ENCODE measurements at places on chromosomes 2 and 18.

DNA sequence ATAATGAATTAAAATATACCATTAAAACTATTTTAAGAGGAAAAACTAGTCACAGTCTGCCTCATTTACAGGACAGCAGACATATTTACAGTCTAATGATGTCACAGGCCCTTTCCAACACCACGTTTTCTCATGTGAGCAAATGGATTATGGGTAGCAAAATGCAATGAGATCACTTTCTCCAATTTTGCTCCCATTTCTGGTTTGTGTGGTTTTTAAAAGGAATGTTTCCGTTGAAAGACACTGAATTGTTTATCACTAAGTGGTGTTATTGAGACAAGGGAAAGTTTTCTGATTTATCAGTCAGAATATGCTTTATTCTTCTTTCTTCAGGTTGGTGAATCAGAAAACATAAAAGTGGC lies 11.4 kb upstream of the NR4A2 start:
- no peak for DNase-seq

GRCh38 chr2:66682476-66682875 lies 247.6 kb downstream of the MEIS1 start:
- DNase-seq = no peak

DNA sequence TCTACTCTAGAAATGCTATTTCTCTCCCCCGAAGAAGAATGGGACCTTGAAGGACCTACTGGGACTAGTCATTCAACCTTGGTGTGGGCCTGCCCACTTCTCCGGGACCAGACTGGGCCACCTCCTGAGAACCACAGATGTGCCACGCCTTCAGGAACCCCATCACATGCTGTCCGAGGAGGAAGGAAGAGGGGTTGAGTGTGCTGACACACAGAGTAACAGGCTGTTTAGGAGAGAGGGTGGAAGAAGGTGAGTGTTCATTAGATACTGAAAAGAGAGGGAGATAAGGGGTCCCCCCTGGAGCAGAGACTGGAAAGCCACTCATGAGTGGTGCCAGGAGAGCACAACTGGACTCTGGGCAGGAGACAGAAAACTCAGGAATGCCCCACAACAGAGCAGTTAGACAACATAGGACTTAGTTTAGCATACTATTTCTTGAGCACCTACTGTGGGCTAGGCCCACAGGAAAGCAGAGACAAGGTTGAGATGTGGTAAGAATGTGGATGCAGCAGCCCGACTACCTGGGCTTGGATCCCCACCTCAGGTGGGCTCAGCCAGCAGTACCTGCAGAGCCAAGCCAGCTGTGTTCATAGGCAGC lies 286.4 kb upstream of the NCKAP5 start:
- DNase-seq = no peak

DNA sequence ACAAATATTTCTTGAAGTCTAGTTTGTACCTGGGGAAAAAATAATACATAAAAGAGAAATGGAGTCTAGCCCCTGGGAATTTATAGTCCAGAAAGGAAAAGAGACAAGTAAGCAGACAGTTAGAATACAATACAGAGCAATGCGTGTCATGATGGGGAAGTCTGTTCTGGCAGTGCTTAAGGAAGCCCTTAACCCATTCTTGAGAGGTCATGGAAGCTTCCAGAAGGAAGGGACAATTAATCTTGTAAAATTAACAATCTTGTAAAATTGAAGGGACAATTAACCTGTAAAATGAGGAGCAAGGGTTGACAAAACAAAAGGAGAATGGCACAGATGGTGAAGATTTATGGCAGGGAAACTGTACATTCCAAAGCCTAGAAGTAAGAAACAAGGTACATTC lies 66.7 kb downstream of the METTL4 start:
- DNase-seq = no peak

- DNase-seq = no peak
Observed at GRCh38 chr2:165164201-165164600, 39.6 kb downstream of the SCN3A start.

GRCh38 chr2:145344076-145344724 lies 824.3 kb upstream of the ZEB2 start:
- DNase-seq = no peak

DNA sequence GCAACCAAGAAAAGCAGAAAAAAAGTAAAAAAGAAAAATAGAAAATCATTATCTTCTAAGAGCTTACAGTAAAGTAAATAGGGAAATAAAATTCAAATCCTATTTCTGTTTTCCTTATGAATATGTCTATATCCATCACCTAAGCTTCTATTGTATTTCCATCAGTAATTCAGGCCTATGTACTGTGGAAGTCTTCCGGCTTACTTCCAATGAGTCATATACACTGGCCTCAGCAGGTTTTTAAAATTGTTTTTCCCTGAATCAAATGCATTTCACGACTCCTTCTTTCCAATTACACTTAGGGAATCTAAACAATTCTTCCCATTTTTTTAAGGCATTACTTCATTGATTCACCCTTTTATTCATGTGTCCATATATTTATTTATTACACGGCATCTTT lies 164.7 kb downstream of the CCDC102B start:
- no peak for DNase-seq

- no peak for DNase-seq
Observed at GRCh38 chr2:7819316-7819715, 862.5 kb upstream of the ID2 start.

DNA sequence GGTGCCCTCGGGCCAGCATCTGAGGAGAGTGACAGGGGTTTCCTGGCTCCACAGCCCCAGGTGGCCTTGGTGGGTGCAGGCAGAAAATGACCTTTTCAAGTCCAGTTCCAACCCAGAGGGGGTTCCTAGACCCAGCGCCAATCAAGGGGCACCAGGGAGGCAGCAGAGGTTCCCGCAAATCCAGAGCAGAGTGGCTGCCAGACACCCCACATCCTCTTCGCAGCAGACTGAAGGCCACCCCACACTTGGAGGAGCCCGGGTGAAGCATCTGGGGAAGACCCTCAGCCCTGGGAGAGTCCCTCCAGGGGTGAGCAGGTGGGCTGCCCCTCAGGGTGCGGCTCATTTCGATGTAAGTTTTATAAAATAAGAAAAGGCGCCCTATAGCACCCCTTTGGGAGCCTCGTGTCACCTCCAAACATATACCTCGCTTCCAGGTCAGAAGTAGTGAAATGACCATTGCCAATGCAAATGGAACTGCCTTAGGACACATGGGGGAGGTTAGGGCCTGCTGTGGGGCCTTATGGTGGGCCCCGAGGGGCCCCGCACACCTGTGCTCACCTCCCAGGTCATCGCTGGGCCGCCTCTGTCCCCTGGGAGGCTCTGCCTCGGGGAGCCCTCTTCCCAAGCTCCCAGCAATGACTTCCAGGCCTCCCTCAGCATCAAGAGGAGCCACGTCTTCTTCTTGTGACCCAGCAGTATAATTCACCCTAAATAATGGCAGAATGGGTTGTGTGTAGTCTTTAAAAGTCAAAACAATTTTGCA lies 11.0 kb downstream of the RTP5 start:
- DNase-seq = no peak

- no peak for DNase-seq
Observed at GRCh38 chr2:83224591-83225200, 1234.4 kb downstream of the SUCLG1 start.

DNA sequence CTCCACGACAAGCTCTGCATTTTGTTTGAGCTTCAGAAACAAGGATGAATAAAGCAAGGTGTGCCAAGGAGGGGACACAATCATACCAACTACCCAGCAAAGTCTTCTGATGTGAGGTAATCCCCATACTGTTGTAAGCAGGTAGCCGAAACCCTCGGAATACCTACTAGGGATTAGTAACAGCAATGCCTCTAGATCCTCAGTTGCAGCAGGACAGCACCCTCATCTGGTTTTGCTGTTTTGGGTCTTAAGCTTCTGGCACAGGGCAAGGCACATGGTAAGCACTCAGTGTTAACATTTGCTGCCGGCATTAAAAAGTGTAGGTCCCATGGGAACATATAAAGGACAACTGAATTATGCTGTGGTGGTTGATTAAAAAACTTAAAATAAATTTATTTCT lies 16.0 kb upstream of the LINC00305 start:
- DNase-seq = no peak

GRCh38 chr18:50468807-50469206 lies 91.1 kb upstream of the MAPK4 start:
- no peak for DNase-seq

DNA sequence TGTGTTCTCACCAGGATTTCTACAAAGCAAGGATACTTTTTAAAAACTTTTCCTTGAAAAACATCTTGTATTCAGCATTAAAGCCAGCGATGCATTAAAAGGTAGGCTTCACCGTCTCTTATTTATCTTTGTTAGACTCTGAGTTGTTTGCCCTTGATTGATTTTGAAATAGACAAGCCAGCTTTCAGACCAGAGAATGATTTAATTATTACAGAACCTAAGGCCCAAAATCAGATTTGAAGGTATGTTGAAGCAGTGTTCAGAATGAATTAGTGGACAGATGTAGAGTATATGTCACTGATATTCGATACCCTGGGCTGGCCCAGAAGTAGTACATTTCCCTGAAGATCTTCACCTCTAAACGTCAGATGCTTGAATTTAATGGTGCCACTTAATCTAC lies 136.4 kb downstream of the THSD7B start:
- no peak for DNase-seq

DNA sequence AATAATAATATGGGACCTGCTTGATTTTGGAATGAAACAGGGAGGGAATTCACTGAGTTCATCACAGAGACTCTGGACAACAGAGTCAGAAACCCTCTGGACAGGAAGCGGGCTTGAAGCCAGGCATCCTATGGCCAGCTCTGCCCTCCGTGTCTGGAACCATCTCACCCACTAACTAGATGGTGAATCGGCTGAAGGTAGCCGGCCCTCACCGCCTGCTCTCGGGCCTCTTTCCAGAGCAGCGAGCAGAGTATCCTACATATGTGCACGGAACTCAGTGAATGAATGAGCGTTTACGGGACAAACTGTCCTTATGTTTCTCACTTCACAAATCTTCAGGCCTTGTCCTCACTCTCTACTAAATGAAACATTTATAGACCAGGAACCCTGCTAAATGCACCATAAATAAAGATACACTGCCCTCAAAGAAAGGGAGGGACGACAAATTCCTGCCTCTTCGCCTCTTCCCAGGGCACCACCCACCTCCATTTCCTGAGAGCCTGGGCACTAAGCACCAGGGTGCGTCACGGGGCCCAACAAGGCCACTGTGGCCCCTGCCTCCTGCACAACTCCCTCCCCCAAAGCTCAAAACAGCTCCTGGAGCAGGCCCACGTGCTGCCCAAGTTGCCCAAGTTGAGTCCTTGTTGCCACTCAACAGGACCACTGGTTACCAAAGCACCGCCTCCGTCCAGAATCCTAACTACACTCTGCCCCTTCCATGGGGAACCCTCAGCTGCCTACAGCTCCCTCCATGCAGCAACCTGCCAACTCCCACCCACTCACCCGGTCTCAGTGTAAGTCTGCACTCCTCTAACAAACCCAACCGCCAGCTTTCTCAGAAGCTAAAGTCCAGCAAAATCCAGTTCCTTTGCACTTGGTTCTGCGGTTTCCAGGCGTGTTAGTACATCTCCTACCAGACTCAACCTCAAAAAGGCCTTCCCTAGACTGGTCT lies 1.7 kb downstream of the TBC1D8 start:
- DNase-seq = no peak

- DNase-seq = no peak
Observed at GRCh38 chr18:51153659-51154371, 43.7 kb downstream of the MEX3C start.

GRCh38 chr2:197209246-197209645 lies 101.3 kb downstream of the ANKRD44 start:
- DNase-seq = no peak

DNA sequence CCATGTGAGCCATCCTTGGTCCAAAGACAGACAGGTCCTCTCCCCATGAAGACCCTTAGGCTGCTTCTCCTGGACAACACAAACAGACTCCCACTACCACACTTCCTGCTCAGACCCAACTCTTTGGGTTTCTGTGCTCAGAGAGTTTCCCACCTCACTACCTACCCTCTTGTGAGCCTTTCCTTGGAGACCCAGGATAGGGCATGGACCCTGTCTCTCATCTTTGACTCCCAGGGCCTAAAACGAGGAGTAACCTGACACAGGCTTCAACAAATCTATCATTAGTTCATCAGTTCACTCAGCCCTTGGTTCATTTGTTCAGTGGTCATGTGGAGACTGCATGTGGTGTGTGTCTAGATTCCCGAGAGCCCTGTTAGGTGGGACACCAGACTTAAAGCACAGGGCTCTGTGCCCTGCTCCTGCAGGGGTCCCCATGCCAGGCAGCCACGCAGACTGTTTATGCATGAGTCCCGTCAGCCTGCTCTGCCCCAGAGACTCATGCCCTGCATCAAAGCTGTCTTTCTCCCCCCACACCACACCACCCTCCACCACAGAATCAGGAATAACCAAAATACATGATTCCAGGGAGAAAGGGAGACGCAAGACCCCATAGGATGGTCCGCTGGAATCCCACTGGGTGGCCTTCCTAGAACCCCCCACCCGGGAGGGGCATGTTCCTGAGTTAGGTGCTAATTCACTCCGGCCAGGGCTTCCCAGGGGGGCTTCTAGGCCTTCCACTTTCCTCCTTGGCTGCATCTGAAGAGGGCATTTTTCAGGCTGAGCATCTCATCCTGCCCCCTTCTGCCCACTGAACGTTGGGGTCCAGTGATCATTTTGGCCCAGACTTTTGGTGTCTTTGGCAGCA lies 100.2 kb upstream of the TEX51 start:
- no peak for DNase-seq

- DNase-seq = no peak
Observed at GRCh38 chr2:12314127-12314760, 402.5 kb upstream of the TRIB2 start.

DNA sequence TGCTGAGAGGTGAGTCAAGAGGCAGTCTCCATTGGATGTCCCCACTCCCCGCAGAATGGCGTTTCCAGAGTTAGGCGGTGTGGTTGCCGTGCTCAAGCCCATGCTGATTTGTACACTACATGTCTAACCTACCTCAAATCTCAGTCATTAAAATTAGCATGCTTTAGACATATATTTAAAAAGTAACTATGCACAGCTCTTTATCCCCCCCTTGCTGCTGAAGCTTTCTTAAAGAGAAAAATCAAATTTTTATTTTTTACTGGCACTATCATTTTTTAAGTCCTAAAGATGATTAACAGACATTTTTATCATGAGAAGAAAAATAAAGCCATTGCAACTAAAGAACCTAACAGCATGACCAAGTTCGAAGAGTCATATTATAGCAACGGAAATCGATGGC lies 42.9 kb downstream of the BOLA3 start:
- DNase-seq = no peak

DNA sequence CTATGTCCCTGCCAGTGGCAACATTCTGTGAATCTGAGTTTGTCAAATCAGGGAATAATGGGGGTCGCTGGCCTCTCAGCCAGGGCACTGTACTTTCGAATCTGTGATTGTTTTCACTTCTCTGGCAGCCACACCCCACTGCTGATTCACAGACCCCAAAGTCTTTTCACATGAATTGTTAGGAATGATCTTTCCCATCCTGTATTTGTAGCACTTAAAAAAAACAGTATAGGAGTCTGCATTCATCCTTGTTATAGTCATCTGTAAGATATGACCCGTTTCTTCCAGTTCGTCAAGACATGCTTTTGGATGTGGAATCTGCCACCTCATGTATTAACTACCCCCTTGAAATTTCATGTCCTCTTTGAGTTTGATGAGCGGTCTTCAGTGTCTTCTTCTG lies 928 bp downstream of the NAGK start:
- no peak for DNase-seq

- DNase-seq = no peak
Observed at GRCh38 chr2:159773886-159774285, 24.1 kb downstream of the CD302 start.

GRCh38 chr2:199433204-199433832 lies 24.4 kb downstream of the SATB2 start:
- no peak for DNase-seq

- no peak for DNase-seq
Observed at GRCh38 chr2:207825045-207825954, 55.6 kb upstream of the FZD5 start.

- no peak for DNase-seq
Observed at GRCh38 chr2:183740241-183740640, 616.0 kb downstream of the NUP35 start.
